ENCODE measurements at places on chromosomes 1 and 21. TPM values are rescaled to one million over a fixed set of nuclear protein-coding genes. Genes with fewer than 3 reads are reported as not detected.

GJB5 gene
- total RNA-seq, result not detected

DNA sequence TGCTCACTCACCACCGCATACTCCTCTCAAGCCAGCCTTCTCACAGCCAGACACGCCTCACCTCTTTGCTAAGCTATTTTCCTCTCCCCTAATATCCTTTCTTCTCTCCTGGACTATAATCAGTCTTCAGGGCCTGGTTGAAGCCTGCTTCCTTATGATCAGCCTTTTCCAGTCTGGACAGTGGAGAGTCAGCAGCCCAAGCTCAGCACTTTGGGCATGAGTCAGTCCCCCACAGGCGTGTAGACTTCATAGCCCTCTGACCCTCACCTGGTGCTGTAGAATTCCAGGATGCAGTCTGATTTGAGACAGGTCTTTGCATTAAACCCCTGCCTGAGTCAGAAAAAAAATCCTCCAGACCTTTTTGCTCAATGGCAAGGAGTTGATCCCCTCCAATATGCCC lies 2.5 kb downstream of the HPCAL4 start:
- H3K27me3 ChIP-seq, result peaks cover 65% of the 10 kb centered on the region
- H3K36me3 ChIP-seq, result no peaks in the 10 kb centered on the region
- no peak overlapping the region for H3K4me3 ChIP-seq
- H3K27ac ChIP-seq, result no peak overlapping the region
- peaks cover 12% of the 10 kb centered on the region for H3K4me1 ChIP-seq

TMEM200B gene
- 15.4 TPM for total RNA-seq

SYT2 gene
- total RNA-seq, result 0.07 TPM

GRCh38 chr1:154466206-154466605 lies 35.8 kb upstream of the TDRD10 start:
- H3K27ac ChIP-seq, result no peak overlapping the region
- H3K4me3 ChIP-seq, result no peak overlapping the region
- H3K36me3 ChIP-seq, result no peaks in the 10 kb centered on the region
- H3K27me3 ChIP-seq, result no peaks in the 10 kb centered on the region
- peaks cover 15% of the 10 kb centered on the region for H3K4me1 ChIP-seq
- DNase-seq, result no peak

DNA sequence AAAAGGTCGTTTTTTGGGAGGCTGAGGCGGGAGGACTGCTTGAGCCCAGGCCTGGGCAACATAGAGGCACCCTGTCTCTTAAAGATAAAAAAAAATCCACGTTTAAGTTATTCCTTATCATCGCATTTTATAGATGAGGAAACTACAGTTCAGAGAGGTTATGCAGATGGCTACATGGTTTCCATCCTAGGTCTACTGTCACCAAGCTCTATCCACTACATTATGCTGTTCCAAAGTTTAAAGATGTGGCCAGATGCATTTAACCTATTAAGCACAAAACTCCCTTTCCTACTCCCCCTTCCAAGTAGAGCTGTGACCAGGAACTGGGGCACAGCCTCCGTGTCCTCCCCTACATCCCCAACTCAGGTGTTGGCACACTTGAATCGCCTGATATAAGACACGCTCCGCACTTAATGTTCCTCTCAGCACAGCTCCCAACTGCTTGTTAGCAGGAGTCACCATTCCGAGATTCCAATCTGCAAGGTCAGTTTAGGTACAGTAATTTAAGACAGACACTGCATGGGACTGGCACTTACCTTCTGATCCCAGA lies 1.3 kb downstream of the TAF5L start:
- peaks cover 69% of the 10 kb centered on the region for H3K4me1 ChIP-seq
- DNase-seq, result no peak
- H3K27ac ChIP-seq, result peak overlapping the region; percentile 94

GRCh38 chr1:52738893-52739292 lies 12.6 kb downstream of the ZYG11B start:
- no peak overlapping the region for H3K4me3 ChIP-seq
- DNase-seq, result no peak
- no peaks in the 10 kb centered on the region for H3K36me3 ChIP-seq

MMP23B gene
- 71.4 TPM for total RNA-seq

- no peak overlapping the region for H3K4me3 ChIP-seq
- no peaks in the 10 kb centered on the region for H3K36me3 ChIP-seq
- H3K27me3 ChIP-seq, result no peaks in the 10 kb centered on the region
- H3K27ac ChIP-seq, result no peak overlapping the region
- peaks cover 26% of the 10 kb centered on the region for H3K4me1 ChIP-seq
These were observed 42.6 kb downstream of the OPTC start for GRCh38 chr1:203536575-203536974.

NOS1AP gene
- total RNA-seq, result 6.2 TPM

- H3K4me1 ChIP-seq, result peaks cover 7% of the 10 kb centered on the region
- H3K4me3 ChIP-seq, result no peak overlapping the region
- no peak overlapping the region for H3K27ac ChIP-seq
- no peaks in the 10 kb centered on the region for H3K27me3 ChIP-seq
- peaks cover 5% of the 10 kb centered on the region for H3K36me3 ChIP-seq
These were observed 1.7 kb upstream of the TMEM240 start for GRCh38 chr1:1541956-1542765.

DNA sequence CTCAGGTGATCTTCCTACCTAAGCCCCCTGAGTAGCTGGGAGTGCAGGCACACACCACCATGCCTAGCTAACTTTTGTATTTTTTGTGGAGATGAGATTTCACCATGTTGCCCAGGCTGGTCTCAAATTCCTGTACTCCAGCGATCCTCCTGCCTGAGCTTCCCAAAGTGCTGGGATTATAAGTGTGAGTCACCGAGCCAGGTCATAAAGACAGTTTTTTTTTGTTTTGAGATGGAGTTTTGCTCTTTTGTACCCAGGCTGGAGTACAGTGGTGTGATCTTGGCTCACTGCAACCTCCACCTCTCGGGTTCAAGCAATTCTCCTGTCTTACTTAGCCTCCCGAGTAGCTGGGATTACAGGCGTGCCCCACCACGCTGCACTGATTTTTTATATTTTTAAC lies 42.1 kb downstream of the KIF1B start:
- no peaks in the 10 kb centered on the region for H3K27me3 ChIP-seq
- H3K4me1 ChIP-seq, result peaks cover 23% of the 10 kb centered on the region
- DNase-seq, result no peak
- H3K27ac ChIP-seq, result peak overlapping the region; percentile 74

UBE2U gene
- total RNA-seq, result not detected

- H3K27ac ChIP-seq, result no peak overlapping the region
- no peaks in the 10 kb centered on the region for H3K27me3 ChIP-seq
- peaks cover 2% of the 10 kb centered on the region for H3K36me3 ChIP-seq
- H3K4me1 ChIP-seq, result no peaks in the 10 kb centered on the region
- H3K4me3 ChIP-seq, result no peak overlapping the region
These were observed 11.3 kb downstream of the PODN start for GRCh38 chr1:53073287-53073686.

DNA sequence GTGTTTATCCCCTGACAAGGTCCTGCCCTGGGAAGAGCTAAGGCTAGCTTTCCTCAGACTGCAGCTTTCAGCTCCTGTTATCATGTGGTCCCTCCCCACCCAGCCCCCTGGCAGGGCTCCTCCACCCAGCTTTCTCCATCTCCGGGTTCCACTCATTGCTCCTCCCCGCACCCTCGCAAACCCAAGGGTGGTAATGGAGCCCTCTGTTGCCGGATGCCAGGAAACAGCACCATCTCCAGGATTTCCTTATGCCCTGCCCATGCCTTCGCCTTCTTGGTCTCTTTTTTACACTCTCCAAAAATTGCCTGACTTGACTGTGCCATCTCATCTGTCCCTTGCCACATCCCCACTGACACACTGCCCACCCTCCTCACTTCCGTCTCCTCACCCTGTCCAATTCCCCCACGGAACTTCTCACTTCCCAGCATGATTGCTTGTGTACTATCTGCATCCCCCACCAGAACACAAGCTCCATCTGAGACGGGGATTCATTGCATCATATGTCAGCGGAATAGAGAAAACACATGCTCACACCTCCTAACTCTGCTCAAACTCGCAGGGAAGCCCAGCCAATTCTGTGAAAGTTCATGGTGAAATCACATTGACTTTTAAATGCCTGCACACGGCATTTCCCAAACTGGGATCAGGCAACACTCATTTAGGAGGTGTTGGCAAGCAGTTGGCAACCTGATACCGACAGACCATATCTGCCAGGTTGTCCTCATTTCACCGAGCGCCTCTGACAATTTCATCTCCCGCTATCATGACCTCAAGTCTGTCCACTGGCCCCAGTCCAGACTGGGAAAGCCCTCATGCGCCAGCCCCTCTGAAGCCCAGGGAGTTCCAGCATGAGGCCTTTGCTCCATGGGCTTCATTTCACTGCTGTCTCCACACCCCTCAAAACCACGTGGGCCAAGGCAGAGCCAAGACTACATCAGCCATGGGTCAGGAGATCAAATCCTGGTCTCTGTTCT lies 201.1 kb downstream of the MATN1 start:
- H3K4me1 ChIP-seq, result peaks cover 18% of the 10 kb centered on the region
- H3K4me3 ChIP-seq, result no peak overlapping the region
- H3K36me3 ChIP-seq, result no peaks in the 10 kb centered on the region
- peak; percentile 48 for DNase-seq

GRCh38 chr1:58060559-58061170 lies 485.9 kb downstream of the OMA1 start:
- H3K4me3 ChIP-seq, result no peak overlapping the region
- no peak for DNase-seq
- no peak overlapping the region for H3K27ac ChIP-seq
- no peaks in the 10 kb centered on the region for H3K36me3 ChIP-seq

All from chondrocyte (in vitro differentiated cells).